ENCODE measurements at places on chromosomes 7 and 10.

DNA sequence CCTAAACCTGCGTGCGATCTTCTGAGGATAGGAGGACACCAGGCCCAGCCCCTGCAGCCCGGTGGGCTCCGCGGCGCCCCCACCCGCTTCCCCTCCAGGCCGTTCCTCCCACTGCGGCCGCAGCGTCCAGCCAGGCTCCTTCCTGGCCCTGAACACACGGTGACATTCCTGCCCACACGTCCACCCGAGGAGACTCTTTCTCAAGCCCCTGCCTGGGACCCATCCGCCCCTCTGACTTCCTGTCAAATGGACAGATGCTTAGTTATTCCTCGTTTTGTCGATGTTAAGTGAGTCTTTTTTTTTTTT, 32.4 kb upstream of the RNF32 start:
- DNase-seq = no peak

GRCh38 chr7:1710936-1711335, 40.9 kb downstream of the ELFN1 start:
- DNase-seq = no peak

DNA sequence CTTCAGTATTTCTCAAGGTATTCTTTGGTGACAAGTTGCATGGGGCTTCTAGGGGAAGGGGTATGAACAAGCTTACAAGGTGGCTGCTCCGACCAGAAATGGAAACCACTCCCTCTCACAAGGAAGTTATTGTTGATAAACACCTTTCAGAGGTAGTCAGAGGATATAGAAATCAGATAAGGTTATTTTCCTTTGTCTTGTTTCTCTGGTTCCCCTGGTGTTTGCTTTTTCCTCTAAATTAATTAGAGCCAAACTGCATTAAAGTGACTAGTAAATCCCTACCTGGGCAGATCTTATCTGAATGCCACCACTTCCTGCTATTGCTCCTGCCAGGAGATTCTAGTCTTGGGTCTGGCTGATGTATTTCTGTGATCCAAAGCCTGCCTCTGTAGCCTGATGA, 725.4 kb downstream of the INHBA start:
- DNase-seq = no peak

DNA sequence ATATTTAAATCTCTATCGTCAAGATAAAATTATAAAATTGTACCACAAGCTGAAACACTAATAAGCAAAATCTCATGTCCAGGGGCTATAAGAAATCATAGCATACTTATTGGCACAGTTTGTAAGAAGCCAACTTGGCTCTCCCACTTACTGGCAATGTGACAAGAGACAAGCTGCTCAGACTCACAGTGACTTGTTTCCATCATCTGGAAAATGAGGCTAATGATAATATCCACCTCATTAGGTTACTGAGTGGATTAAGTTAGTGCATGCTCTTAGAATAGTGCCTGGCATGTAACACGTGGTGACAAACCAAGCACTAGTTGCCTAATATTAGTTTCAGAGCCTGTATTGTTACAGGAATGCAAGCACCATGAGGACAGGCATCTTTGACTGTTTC, 234.4 kb downstream of the GLI3 start:
- DNase-seq = no peak

DNA sequence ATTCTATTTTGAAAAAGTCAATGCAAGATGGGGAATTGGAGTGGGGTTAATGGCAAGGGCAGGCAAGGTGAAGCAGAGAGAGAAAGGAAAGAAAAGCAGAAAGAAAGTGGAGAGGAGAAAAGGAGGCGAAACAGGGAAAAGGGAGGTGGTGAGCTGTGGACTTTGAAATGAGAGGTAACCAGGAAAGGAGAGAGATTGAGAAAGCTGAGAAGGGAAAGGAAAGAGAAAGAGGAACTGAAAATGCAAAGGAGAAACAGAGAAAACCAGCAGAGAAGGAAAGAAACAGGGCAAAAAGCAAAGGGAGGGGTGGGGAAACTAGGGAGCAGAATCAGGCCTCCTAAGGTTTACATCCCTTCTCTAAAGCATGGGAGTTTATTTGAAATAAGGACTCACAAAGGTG, 72.5 kb upstream of the TPK1 start:
- DNase-seq = no peak

- DNase-seq = no peak
Measured at GRCh38 chr10:34229917-34230316, 585.2 kb downstream of the PARD3 start.

All from DMS153 (cell line).